ENCODE measurements at places on chromosomes 11 and 22.
A peak's percentile ranks its signal among the peaks of the same experiment; 100 is the strongest.

DNA sequence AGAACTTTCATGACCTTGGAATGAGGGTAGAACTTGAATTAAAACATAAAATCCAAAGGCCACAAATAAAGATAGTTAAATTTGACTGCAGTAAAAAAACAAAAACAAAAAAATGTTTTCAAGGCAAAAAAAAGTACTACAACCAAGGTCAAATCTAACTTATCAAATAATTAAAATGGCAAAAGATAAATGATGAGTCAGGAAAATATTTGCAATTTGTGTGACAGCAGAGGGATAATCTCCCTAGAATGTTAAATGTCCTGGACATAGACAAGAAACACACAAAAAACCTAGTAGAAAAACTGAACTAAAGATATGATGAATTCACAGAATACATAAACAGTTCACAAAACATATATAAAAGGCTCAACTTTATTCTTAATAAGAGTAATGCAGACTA, 110.2 kb upstream of the TEAD1 start:
- no peak for DNase-seq

GRCh38 chr22:35230839-35231584, 26.3 kb upstream of the HMGXB4 start:
- DNase-seq, result no peak

DNA sequence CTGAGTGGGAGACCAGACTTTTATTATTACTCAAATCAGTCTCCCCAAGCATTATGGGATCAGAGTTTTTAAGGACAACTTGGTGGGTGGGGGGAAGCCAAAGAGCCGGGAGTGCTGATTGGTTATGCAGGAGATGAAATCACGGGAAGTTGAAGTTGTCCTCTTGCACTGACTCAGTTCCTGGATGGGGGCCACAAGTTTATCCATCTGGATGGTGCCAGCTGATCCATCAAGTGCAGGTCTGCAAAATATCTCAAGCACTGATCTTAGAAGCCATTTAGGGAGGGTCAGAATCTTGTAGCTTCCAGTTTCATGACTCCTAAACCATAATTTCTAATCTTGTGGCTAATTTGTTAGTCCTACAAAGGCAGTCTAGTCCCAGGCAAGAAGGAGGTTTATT, 53.5 kb upstream of the LMO1 start:
- DNase-seq, result no peak

DNA sequence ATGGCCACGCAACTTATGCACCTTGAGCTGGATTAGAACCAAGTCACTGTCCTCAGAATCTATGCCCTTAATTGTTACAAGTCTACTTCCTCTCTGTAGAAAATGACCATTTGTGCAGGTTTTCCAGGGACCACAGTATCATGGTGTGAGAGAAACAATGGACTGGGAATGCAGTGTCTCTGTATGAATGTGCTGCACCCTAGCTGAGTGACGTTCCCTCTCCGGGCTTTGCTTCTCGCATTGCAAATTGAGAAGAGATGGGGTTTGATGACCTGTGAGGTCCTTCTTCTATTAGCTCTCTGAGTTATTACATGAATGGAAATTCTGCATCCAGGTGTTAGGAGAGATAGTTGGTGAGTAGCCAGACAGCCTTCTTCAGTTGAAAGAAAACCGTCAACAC, 1052.3 kb downstream of the NTM start:
- no peak for DNase-seq

GRCh38 chr11:15859411-15859810, 496.9 kb downstream of the SOX6 start:
- DNase-seq, result no peak

DNA sequence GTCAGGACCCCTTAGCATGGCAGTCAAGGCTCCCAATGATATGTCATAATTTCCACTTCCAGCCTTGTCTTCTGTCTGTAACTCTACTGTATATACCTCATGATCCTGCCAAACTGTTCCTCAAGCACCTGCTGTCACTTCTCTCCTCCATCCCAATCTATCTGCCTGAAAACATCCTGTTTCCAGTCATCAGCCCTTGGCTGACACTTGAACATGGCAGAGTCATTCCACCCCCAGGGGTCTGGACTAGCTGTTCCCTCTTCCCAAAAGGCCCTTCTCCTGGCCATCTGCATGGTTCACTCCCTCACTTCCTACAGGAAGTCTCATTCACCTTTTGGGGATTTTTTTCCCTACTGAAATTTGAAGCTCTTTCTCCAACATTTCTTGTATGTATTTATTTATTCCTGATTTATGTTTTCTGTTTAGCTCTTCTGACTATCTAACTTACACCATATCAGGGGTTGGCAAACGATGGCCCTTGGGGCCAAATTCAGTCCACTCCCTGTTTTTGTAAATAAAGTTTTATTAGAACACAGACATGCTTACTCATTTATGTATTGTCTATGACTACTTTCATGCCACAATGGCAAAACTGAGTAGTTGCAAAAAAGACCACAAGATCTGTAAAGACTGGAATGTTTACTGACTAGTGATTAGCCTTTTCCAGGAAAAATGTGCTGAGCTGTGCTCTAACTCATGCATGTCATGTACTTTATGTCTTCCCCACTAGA, 278.4 kb downstream of the KIRREL3 start:
- DNase-seq, result no peak

DNA sequence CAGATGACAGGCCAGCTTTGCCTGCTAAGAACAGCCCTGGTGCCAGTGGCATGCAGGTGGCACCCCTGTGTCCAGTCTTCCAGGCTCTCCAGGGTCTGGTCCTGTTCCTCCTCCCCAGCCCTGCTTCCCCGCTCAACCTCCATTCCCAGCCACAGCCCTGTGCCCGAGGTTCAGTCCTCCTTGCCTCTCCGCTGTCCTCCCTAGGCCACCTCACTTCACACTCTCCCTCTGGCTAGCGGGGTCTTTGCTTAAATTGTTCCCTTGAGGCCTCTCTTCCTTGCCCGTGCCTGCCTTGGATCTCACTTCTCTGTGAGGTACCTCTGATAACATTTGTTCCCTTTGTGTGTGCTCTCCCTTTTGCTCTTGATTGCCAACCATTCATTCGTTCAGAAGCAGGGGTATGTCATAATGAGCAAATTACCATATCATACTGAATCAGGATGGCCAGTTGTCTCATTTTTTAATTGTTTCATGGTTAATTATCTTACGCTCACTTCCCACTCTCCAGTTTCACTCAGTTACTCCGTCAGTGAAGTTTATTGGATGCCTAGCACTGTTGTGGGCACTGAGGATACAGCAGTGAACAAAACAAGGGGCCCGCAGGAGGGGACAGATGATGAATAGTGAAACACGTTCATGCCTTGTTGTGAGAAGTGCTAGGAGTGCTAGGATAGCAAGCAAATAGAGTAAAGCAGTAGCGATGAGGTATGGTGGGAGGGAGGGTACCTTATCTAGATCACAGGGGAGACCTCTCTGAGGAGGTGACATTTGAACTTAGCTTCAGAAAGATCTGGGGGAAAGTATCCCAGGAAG, 7.4 kb downstream of the BMAL1 start:
- DNase-seq, result no peak

GRCh38 chr11:57615308-57615707, 17.8 kb downstream of the SERPING1 start:
- peak; percentile 58 for DNase-seq

GRCh38 chr11:14789879-14790484, 102.0 kb downstream of the CYP2R1 start:
- DNase-seq, result no peak

- no peak for DNase-seq
These were observed 8.0 kb downstream of the MYO7A start for GRCh38 chr11:77136074-77136473.

GRCh38 chr22:48953103-48953720, 874.5 kb downstream of the BRD1 start:
- DNase-seq, result no peak

DNA sequence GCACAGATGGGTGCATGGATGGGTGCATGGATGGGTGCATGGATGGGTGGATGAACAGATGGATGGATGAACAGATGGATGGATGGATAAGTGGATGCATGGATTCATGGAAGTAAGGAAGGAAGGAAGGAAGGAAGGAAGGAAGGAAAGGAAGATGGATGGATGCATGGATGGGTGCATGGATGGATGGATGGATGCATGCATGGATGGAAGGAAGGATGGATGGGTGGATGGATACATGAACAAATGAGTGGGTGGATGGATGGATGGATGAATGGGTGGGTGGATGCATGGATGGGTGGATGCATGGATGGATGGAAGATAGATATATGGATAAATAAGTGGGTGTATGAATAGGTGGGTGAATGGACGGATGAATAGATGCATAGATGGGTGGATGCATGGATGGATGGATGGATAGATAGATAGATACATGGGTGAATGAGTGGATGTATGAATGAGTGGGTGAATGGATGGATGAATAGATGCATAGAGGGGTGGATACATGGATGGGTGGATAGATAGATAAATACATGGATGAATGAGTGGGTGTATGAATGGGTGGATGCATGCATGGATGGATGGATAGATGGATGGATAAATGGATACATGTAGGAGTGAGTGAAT, 32.5 kb downstream of the IGF2 start:
- DNase-seq, result no peak

- peak; percentile 28 for DNase-seq
These were observed 72.0 kb downstream of the TRIM29 start for GRCh38 chr11:120065876-120066275.

DNA sequence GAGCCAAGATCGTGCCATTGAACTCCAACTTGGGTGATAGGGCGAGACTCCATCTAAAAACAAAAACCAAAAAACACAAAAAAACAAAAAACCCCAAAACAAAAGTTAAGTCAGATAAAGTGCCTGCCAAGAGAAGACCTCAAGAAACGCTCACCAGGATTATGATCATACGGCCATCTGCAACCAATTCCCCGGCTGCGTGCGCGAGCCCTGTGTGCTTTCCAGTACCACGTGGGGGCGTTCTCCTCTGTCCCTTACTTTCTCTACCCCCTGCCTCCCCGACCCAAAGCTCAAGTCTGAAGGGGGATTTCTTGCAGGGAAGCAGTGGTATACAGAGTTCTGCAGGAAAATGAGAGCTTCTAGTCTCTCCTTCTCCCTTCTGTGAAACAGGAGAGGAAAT, 10.5 kb upstream of the RPS19BP1 start:
- DNase-seq, result no peak

DNA sequence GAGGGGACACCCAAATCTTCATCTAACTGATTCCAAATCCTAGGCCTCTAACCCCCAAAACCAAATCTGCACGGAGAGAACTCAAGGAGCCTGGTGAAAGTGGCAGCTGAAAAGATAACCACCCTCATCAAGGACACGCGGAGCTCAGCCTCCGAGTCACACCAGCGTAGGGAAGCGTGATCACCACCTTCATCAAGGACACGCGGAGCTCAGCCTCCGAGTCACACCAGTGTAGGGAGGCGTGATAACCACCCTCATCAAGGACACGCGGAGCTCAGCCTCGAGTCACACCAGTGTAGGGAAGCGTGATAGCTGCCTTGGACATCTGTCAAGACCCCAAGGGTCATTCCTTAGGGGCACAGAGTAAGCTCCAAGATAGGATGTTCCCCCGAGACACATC, 29.3 kb upstream of the SYT8 start:
- no peak for DNase-seq

DNA sequence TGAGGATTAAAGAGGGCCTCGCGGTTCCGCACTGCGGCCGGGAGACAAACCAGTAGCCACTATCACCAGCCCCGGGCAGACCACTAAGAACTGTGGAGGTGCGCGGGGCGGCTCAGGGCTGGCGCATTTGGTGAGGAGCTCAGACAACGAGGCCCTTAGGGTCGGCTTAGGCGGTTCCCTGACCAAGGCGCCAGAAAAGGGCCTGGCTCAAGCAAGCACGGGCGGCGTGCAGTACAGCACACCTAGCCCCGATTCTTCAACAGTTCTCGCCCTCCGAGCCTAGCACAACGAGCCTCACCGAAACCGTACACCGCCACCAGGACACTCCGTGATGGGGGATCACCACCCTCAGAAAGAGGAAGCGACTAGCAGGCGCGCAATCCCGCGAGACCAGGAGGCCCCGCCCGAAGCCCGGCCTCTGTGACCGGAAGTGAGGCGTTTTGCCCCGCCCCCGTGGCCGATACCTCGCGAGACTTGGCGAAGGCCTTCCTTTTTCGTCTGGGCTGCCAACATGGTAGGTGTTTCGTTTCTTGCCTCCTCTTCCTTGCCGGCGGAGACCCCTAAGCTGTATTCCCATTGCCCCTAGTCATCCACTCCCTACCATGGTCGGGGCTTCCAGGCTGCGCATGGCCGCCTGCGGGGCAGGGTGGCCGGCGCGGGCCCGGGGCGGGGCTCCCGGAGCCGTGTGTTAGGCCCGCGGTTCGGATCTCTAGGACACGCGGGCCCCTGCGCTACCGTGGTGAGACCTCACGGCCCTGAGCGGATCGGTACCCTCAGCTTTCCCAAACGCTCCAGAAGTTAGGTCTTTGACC, at the start of the genes RPL27A and TRIM66:
RPL27A (plus strand) TSS at position 490 of the 812 bp plus-strand sequence; CDS start at position 512, 22 bp downstream.
TRIM66 (minus strand) TSS at position 363 of the 812 bp plus-strand sequence. CDS start 10,391 bp downstream, outside the sequence.
- peak; percentile 99 for DNase-seq

DNA sequence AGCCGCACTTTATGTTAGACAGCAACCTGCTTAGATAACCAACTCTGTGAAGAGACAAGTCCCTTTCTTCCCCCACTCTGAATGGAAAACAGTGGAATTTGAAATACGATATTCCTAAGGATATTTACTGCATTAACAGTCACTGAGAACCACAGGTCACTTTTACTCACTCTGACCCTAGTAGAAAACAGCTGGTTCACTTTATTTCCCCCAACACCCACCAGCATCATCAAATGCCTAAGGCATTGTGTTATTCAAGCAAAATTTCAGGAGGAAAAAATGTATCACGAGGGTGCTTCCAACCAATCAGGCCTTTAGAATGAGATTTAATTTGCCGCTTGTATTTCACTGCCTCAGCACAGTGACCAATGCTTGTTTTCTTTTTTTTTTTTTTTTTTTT, 1134.1 kb upstream of the CCDC90B start:
- no peak for DNase-seq

- no peak for DNase-seq
These were observed 2.1 kb downstream of the ADM start for GRCh38 chr11:10307022-10307399.

- no peak for DNase-seq
These were observed 575 bp downstream of the DUSP18 start for GRCh38 chr22:30667107-30667493.

Measured in left lobe of liver (tissue), 2 donors.